Pons (tissue), 1 donor: ENCODE measurements at places on chromosomes 11 and 22.
A peak's percentile ranks its signal among the peaks of the same experiment; 100 is the strongest.

- DNase-seq: peak; percentile 15
These were observed 614 bp upstream of the ASCL2 start for GRCh38 chr11:2271077-2271326.

DNA sequence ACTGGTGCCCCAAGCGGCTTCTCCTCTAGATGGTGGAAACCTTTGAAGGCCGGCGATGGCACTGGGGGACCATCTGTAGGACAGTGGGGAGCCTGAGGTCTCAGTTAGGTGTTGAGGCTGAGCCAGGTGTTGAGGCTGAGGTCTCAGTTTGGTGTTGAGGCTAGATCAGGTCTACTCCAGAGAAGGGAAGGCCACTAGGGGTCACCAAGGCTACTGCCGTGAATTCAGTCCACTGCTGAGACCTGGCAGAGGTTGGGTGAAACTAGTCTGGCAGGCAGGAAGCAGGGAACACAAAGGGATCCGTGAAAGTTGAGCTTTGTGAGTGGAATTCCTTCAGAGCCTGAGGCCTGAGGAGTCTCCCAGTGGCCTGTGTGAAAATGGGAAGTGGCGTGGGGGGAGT is 123.8 kb upstream of the FGF3 start:
- no peak for DNase-seq

DNA sequence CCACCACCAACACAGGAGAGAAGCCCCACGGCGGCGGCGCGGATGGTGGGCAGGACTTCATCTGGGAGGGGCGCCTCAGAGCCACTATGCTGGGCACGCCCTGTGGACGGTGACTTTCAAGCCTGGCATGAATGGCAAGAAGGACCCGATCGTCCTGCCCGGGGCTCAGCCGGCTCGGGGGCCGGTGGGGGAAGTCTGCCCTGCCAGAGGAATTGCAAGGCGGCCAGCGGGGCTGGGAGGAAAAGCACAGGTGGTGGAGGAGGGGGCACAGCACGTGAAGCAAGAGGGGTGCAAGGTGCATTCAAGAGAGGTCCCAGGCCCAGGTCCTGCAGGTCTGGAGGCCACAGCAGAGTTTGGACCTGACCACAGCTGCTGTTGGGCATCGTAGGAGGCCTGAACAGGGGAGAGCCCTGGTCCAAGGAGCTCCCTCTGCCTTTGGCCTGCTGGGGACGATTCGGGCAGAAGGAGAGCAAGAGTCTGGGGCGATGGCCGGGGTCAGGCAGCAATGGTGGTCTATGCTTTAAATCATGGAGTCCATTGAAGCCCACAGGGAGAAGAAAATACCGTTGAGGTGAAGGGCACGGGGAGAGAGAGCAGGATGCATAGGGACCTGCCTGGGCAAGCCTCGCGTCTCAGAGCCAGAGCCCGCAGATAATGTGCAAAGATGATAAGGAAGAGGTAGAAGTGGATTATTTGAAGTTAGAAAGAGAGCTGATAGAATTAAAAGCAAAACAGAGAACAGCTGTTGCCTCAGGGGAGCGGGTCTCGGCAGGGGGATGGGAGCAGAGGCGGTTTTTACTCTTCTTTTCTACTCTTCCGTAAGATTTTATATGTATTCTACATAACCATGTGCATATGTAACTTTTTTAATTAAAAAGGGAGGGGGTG is 82.6 kb upstream of the SHISAL1 start:
- DNase-seq: no peak

DNA sequence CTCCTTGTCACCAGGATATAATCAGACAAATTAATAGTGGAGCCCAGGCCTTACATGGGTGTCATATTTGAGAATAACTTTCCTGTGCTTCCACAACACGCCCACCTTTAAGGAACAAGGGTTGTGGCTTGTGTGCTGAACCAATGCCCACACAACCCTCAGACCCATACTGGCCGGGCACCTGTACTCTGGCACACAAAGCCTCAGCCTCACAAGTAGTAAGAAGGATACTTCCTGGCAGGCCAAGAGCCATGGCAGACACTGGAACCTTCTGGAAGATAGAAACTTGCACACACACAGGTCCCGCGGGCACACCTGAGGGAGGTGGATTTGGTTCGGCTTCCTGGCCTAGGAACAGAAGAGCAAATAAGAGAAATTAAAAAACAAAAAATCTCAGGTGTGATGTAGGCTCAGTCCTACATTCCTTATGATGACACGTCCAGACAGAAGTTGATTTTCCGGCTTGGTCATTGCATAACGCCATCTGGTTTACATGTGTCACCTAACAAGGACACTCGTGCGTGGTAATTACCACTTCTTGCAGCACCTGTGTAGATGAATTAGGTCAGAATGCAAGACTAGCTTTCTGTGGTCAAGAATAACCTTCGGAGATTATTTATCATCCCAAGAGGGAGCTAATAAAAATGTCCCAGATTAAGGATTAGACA is 5.8 kb upstream of the BRD1 start:
- DNase-seq: no peak

- DNase-seq: no peak
These were observed 155.7 kb downstream of the TBC1D22A start for GRCh38 chr22:46918197-46918596.

DNA sequence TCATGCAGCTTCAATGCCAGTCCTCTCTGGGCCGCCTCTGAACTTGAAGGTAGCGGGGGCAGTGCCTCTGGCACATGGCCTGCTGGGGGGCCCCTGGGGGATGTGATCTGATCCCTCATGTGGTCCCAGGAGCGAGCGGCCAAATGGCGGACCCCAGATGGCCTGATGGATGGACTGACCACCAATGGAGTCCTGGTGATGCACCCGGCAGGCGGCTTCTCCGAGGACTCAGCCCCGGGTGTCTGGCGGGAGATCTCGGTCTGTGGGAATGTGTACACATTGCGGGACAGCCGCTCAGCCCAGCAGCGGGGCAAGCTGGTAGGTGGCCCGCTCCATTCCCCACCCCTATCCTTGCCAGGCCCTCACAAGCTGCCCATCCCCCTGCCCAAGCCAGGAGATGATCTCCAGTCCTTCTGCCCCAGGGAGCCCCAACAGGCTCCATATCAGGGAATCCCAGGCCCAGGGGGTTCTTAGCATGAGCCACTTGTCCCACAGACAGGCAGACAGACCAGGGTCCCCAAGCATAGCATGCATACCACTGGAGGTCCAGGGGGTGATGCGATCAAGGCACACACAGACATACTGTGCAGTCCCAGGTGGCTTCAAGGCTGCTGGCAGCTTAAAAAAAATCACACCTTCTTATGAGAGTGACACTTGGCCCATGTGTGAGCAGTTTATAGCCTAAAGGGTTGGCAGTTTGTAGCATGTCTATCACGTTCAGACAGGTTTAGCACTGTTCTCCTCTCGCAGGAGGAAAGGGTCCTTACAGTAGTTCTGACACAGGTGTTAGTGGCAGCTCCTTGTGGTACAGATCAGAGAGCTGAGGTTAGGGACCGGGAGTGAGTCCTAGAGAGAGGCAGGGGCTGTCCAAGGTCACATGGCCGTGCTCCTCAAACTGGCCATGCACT is 6.4 kb upstream of the DPP3 start:
- no peak for DNase-seq

- DNase-seq: peak; percentile 77
These were observed 5.0 kb downstream of the ASCL2 start for GRCh38 chr11:2265396-2265795.

DNA sequence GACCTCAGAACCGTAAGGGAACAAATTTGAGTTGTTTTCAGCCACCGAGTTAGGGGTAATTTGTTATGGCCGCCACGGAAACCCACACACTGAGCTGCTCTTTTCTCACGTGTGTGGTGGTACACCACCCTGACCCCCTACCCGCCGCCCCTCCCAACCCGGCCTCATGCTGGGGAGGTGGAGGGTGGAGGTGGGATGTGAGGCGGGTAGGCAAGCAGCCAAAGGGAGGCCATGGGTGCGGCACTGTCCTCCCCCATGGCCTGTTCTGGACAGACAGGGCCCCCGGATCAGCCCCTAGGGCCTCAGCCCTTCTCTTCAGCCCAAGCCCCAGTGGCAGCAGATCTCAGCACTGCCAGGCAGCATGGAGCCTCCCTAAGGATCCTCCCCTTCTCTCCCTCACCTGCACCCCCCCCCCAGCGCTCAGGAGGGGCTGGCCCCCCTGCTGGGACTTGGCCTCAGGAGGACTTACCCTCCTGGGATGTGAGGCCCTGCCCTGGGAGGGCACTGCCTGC is 7.9 kb downstream of the PRR5 start:
- DNase-seq: no peak
